CD8-positive, alpha-beta T cell (primary cell): ENCODE measurements at places on chromosomes 1 and 21. TPM values are rescaled to one million over a fixed set of nuclear protein-coding genes. Genes with fewer than 3 reads are reported as not detected.

Gene HPCAL4
- total RNA-seq: 12.1 TPM

GRCh38 chr1:82152356-82153271, 351.9 kb downstream of the ADGRL2 start:
- no peak for DNase-seq

- no peak for DNase-seq
Measured at GRCh38 chr1:39269791-39270342, 65.4 kb downstream of the MACF1 start.

Gene AGBL4
- total RNA-seq: 0.08 TPM

GRCh38 chr1:6288026-6288425, 27.1 kb upstream of the GPR153 start:
- peak; percentile 10 for DNase-seq

Gene AKNAD1
- not detected for total RNA-seq

Gene BACE2
- total RNA-seq: 0.75 TPM

Gene WNT4
- not detected for total RNA-seq

Gene SLAMF6
- 5.2 TPM for total RNA-seq

DNA sequence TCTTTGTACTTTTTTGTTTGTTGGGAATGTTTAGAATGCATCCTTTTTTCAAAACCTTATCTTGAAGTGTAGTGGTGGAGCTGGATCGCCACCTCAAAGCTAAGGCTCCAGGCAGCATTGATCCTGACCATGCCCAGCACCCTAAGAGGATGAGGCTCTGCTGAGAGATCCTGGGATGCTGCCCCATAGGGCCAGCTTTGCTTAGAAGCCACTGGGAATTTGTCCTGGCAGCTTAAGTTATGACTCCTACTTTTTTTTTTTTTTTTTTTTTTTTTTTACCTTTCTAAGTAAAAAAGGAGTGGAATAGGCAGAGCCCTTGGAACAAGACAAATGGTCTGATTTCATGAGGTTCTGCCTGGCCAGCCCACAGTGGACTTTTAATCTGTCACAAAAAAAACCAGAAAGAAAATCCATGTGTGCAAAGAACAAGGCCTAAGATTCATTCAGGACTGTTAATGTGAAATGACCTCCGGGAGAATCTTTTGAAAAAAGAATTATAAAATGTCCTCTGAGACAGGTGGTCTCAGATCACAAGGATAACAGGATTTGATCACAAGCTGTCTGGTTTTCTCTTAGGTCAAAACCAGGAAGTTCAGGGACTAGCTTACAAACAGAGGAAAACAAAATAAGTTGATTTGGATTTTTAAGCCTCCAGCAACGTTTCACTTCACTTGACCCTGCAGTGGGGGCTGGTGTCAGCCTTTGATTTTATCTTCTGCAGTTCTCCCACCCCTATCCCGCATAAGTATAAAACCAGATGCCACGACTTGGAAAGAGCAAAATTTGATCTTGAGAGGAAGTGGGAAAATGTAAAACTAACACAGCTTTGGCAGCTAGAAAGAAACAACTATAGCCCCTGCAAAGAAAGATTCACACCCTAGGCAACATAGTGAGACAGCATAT, 25.9 kb upstream of the RAP1A start:
- DNase-seq: no peak

DNA sequence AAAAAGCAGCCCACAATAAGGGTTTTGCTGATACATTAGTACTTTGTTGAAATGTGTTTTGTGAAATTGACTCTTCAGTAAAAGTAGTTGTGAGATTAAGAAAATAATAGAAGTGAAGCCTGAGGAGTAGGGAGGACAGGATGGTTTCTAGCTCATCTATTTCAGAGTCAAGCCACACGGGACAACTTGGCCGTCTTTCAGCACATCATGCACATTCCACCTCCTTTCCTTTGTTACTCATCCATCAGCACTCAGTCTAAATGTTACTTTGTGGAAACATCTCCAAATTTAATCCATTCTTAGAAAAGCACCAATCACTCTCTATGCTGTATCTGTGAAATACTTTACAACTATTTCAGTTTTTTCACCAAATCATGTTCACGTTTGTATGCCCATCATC, 223.3 kb downstream of the FGGY start:
- no peak for DNase-seq

Gene LRIG2
- total RNA-seq: 13.1 TPM

Gene E2F2
- total RNA-seq: 0.38 TPM

GRCh38 chr1:20068722-20069121, 1.3 kb upstream of the PLA2G5 start:
- no peak for DNase-seq

- no peak for DNase-seq
Measured at GRCh38 chr1:78665809-78666208, 16.2 kb downstream of the IFI44 start.

- DNase-seq: no peak
Measured at GRCh38 chr1:59078070-59078800, 218.7 kb upstream of the FGGY start.

DNA sequence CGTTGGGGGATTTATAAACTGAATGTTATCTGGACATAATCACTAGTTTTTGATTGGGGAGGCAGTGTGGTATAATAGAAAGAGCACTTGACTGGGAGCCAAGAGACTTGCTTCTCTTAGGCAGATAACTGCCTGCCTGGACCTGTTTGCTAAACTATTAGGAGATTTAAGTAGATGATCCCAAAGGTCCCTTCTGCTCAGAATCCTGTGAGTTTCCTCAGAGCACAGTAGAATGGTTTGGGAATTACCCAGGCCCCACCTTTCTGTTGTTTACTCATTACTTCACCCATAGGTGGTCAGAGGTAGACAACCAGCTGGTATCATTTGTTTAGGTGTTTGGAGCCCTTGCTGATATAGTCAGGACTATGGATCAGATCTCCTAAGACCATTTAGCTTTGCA, 10.3 kb upstream of the PODN start:
- DNase-seq: no peak

- no peak for DNase-seq
Measured at GRCh38 chr1:111777301-111777700, 21.6 kb downstream of the DDX20 start.
